ENCODE measurements at places on chromosomes 16 and 17.

DNA sequence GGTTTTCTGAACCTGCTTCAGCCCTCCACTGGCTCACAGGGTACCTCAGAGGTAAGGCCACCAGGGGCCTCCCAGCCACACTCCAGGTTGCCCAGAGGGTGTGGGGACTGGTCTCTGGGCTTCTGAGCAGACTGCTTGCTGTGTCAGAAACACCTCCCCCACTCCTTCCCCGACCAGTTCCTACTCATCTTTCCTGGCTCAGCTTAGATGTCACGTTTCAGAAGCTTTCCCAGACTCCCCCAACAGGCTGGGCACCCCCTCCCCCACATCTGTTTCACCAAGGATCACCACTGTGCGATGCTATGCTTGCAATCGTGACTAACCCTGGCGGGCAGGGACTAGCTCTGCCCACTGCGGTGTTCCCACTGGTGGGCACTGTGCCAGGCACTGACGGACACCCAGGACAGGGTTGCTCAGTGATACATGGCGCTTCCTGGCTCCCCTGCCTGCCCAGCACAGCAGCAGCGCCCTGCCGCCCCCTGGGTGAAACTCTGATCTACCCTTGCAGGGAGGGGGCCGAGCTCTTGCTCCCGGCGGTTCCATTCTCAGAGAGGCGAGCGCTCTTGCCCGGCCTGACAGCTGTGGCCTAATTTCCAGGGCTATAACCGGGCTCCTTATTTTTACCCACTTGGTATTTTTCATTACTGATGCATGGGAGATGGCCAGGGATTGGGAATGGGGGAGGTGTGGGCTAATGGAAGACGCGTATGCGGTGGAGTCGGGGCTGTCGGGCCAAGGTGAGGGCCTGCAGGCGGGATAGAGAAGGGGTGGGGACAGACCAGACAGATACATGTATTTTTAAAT is 29.4 kb upstream of the MTSS2 start:
- no peak for DNase-seq

DNA sequence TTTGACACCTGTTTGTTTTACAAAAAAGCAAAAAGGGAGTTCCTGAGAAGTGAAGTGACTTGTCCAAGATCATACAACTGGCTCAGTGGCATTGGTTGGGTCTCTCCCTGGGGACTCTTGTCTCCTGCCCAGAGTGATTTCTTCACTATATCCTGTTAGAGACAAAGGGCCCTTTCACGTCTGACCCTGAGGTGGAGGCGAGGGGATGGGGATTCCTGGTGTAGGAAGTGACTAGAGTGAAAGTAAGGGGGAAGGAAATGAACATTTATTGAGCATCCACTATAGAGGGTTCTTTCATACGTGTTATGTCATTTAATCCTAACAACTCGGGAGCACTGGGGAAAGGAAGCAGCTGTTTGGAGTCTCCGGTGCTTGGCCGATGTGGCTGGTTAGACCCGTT is 9.0 kb downstream of the ITGB3 start:
- no peak for DNase-seq

- DNase-seq: no peak
These were observed 21.3 kb upstream of the GAA start for GRCh38 chr17:80080081-80080480.

- DNase-seq: no peak
These were observed 54.2 kb downstream of the NDEL1 start for GRCh38 chr17:8489841-8490240.

GRCh38 chr16:17668386-17668785 is 197.6 kb upstream of the XYLT1 start:
- no peak for DNase-seq

GRCh38 chr17:17613708-17614114 is 22.2 kb upstream of the PEMT start:
- DNase-seq: peak; percentile 71

- no peak for DNase-seq
These were observed 57.7 kb downstream of the SRL start for GRCh38 chr16:4184038-4184702.

DNA sequence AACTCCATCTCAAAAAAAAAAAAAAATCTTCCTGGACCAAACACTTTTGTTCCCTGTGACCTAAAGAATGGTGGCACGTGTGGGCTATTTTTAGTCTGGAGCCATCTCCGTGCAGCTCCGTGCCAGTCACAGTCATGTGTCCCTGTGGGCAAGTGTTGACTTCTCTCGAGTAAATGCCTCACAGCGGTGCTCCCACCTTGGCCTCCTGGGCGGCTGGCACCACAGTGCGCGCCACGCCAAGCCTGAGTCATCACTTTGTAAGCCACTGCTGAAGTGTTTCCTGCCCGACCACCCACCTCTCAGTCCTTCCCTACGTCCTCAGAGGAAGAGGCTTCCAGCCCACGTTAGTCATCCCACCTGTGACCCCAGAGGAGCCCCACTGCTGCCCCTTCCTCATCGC is 10.9 kb upstream of the HEXD start:
- no peak for DNase-seq

DNA sequence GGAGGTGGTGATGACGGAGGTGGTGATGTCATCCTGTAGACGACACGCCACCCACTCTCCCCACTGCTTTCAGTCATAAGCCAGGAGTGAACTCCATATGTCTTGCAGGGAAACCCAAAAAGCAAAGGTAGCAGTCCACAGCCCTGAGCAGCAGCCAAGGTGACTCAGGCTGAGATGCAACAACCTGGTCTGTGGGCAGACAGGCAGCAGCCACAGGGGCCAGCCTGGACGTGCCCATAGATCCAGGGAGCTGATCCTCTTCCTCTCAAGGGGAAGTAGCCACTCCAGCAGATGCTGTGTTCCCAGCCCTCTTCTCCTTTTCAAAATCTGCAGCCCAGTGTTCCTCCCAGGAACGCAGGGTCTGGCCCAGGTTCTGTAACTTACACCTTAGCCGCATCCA is 17.3 kb upstream of the CIITA start:
- peak; percentile 8 for DNase-seq

GRCh38 chr17:73952480-73953205 is 250.8 kb upstream of the RPL38 start:
- DNase-seq: peak; percentile 70

GRCh38 chr16:29916979-29917378 is 9.0 kb downstream of the KCTD13 start:
- peak; percentile 19 for DNase-seq

DNA sequence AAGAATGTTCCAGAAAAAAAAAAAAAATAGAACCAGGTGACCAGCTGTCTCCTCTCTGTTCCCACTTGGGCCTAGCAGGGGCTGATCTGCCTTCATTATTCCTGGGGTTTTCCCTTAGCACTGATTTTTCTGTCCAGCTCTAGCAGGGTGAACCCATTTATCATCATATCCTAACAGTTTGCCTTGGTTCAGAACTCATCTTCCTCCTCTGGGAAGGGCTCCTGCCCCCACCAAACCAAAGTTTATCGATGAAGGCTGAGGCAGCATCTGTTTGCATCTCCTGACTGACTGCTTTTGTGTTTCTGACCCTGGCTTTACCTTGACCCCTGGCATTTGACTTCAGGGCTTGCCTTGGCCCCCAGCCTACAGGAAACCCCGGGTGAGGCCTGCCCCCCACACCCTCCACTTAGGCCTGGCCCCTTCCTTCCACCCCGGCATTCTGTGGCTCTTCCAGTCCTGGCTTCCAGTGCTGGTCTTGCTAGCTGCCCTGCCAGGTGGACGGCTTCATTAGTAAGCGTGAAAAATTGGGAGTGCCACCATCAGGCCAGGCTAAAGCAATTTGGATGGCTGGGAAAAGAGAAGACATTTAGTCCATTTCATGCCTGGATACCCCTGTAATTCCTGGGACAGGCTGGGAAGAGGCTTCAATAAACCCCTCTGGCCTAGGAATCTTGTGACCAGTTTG is 164.9 kb downstream of the CCDC182 start:
- no peak for DNase-seq

Data from activated effector memory CD4-positive, alpha-beta T cell treated with anti-CD3 and anti-CD28 coated beads, Interleukin-2, amount 50 U/mL, for 16 hours (primary cell).